ENCODE measurements at places on chromosomes 1 and 21. TPM values are rescaled to one million over a fixed set of nuclear protein-coding genes. Genes with fewer than 3 reads are reported as not detected.

DNA sequence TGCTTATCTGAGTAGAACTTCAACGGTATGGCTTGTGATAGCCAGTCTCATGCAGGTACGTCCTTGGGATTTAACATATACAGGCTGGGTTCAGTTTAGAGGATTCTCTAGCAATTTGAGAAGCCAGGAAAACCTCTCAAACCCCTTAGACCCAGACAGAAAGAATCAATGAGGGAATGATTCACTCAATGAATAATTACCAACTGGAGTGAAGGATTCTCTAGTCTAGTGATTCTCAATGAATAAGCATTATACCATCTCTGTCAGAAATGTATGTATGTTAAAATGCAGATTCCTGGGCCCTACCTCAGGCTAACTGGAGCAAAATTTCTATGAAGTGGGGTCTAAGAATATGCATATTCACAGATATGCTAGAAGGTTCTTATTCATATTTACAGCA is 54.5 kb upstream of the APP start:
- no peak for DNase-seq

ATP6V0B gene
- polyA plus RNA-seq: 159 TPM

GRCh38 chr1:7313081-7313546 is 458.0 kb upstream of the VAMP3 start:
- DNase-seq: no peak

- DNase-seq: no peak
These were observed 526.9 kb downstream of the NEGR1 start for GRCh38 chr1:71755441-71755840.

GRCh38 chr1:90833466-90834110 is 116.5 kb upstream of the BARHL2 start:
- no peak for DNase-seq

Measured in psoas muscle (tissue), 8 donors.